ENCODE measurements at places on chromosomes 7 and 10.

GRCh38 chr10:28410420-28411135 lies 107.7 kb upstream of the MPP7 start:
- no peak for DNase-seq

DNA sequence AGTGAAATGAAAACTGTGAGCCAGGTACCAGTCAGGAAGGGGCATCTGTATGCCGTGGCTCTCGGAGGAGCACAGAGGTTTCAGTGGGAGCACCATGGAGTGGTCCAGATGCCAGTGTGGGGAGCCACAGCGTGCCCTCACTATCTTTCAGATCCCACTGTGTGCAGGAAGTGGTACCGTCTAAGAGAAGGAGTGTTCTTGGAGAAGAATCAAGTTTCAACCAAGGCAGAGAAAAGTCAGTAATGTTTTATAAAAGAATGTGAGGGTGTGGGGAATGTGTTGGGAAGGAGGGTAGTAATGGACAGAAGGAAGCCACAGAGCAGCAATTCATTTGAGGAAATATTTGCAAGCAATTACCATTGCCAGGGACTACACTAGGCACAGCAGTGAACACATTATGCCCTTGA lies 35.6 kb downstream of the PRKAR2B start:
- no peak for DNase-seq

- no peak for DNase-seq
These were observed 619 bp downstream of the EXOC4 start for GRCh38 chr7:133253519-133253875.

GRCh38 chr7:142516038-142516501 lies 233.2 kb upstream of the PRSS1 start:
- DNase-seq: peak; percentile 27

GRCh38 chr10:133326745-133327650 lies 9.7 kb downstream of the CALY start:
- no peak for DNase-seq

DNA sequence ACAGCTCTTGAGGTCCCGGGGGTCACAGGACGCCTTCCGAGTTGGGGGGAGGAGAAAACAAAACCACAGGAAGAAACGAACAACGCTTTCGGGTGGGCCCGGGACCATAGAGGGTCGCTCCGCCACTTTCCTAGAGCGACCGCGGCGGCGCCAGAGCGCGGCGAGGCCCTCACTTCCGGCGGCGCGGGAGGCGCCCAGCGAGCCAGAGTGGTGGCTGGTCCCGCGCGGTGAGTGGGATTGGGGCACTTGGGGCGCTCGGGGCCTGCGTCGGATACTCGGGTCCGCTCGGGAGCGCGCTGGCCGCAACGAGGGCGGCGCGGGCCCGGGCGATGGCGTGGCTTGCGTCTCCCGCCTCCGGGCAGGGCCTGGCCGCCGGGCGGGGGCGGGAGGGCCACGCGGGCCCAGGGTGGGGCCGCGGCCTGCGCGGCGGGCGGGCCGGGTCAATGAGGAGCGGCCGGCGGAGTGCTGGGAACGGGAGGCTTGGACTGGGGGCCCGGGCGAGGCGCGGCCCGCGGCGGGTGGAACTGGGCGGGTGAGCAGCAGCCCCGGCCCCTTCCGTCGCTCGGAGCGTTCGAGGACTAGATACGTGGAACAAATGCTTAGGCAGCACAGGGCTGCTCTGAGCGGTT lies at the start of gene ZNF22:
ZNF22 (plus strand) TSS at position 172 of the 629 bp plus-strand sequence. CDS start 2,446 bp downstream, outside the sequence.
- peak; percentile 81 for DNase-seq

- DNase-seq: no peak
These were observed 41.7 kb downstream of the ZWINT start for GRCh38 chr10:56319386-56319785.

GRCh38 chr7:115679976-115680375 lies 350.6 kb downstream of the TFEC start:
- no peak for DNase-seq

DNA sequence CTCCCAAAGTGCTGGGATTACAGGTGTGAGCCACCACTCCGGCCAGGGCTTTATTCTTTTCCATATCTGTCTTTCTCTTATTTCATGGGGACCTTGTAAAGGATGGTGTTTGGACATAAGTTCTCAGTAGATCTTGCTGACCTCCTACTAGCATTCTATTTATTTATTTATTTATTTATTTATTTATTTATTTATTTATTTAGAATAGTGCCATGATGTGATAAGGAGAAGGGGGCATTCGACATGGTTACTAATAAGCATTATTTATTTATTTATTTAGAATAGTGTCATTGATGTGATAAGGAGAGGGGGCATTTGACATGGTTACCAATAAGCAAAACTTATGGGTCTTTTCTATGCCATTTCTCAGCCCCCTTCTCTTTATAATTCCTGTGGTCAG lies 176.9 kb downstream of the LRRC4 start:
- no peak for DNase-seq

DNA sequence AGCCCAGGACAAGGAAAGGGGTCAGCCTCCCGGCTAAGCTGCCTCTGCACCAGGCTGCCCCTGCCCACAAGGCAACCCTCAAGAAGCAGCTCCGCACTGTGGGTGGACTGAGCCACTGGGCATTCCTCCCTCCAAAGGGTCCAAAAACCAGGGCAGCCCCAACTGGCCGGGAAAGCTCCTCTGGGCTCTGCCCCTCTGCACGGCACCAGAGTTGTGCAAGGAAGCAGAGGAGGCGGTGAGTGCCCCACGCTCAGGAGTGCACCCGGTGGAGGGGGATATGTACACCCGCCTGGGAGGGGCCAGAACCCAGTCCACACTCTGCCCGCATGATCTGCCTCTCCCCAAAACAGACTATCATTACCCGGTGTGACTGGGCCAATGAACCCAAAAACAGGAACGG lies 43.8 kb downstream of the PTPRN2 start:
- DNase-seq: no peak

GRCh38 chr7:100008525-100008924 lies 6.9 kb upstream of the ZKSCAN1 start:
- no peak for DNase-seq

DNA sequence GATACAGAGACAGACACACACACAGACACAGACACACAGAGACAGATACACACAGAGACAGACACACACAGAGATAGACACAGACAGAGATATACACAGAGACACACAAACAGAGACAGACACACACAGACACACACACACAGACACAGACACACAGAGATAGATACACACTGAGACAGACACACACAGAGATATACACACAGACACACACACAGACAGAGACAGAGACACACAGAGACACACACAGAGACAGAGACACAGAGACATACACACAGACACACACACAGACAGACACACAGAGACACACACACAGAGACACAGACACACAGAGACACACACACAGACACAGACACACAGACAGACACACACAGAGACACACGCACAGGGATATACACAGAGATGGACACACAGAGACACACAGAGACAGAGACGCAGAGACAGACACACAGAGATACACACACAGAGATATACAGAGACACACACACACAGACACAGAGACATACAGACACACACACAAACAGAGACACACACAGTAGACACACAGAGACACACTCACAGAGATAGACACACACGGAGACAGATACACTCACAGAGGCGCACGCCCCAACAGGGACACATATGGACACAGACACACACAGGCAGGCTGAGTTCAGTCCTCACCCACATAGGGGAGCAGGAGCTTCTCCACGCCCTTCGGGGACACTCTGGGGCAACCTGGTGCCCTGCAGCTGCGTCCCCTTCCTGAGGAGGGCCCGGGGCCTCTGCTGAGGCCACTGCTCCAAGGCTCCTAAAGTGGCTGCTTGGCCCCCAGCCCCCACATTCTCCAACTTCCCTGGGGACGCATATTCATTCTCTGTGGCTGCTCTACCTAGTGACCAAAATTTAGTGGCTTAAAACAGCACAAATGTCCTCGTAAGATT lies 10.3 kb upstream of the PPP2R2D start:
- DNase-seq: no peak

- DNase-seq: no peak
These were observed 74.7 kb upstream of the FZD8 start for GRCh38 chr10:35716776-35717175.

DNA sequence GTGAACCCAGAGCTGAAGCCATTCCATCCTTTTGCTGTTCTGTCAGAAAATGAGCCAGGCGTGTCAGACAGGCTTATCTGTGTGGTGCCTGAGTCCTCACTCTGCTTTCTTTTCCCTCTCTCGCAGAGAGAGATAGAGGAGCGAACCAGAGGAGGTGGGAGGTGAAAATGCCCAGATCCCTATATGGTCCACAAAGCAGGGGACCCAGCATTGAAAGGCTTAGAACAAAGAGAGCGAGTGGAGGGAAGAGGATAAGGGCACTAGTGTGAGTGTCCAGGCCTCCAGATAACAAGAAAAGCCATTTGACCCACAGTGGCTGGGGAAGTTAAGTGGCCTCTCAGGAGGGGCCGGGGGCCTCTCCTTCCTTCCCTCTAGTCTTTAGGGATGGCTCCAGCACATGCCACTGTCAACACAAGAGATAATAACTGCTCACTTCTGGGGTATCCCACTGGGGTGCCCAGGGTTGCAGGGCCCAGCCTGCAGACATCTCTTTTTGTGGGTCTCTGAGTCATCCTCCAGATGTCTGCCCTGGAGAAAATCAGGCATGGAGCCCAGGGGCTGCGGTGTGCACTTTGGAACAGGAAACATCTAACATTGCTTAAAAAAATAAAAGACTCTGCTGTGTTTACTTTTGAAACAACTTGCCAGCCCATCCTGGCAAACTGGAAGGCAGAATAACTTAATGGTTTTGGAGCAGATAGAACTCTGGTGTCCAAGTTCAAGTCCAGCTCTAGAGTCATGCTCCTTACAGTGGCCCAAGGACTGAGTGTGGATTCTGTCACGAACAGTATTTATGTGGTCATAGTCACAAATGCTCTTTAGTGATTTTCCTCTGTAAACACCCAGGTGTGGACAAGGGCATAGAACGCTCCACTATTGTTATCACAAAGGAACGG lies 189.5 kb downstream of the CXCL12 start:
- DNase-seq: no peak

DNA sequence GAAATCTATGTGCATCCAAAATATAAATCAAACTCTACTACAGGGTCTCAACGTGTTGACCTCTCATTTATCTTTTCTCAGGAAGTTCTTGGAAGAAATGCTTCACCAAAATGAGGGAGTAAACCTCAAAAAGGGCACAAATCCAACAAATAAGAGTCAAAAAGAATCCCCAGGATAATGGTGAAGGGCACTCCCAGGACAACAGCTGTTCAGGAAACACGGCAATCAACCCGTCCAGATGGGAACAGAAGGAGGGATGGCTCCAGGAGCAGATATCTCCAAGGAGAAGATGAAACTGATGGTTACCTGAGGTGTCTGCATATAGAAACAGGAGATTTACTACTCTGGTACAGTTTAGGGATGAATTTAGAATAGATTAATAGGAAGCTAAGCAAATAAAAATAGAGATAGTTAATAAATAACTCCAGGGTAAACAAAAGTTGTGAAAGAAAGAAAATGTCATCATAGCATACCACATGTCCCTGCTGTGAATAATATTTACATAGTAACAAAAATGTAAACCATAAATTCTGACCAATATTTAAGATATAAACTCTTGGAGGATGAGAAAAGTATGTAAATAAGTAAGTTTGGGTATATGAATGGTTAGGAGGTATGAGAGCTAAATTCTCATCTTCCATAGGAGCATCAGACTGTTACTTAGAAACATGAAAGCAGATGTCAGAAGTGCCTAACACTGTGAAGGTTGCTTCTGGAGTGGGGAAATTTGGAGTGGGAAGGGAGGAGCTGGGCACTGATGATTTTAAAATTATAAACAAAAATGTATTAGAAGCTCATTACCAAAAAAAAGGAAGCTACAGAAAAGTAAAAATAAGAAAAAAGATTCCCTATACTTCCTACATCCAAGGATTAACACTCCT lies 237.5 kb upstream of the HPS1 start:
- no peak for DNase-seq

- no peak for DNase-seq
These were observed 203.6 kb downstream of the ZNF365 start for GRCh38 chr10:62577666-62578291.

DNA sequence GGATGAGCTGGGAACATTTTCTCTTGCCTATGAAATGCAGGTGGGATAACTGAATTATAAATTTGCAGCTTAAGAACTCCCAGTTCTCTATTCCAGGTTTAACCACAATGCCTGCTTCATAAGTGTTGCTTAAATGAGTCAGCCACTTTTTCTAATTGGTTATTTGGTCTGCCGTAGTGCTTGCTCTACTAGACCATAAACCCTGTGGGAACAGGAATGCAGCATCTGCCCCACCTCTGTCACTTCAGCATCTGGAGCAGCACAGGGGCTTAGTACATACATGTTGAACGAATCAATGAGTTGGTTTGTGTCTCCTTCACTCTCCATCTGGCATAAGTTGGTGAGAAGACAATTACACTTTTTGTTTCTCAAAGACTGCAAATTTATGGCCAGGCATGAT lies 95.2 kb upstream of the PTER start:
- no peak for DNase-seq

GRCh38 chr10:16886031-16886430 lies 68.8 kb upstream of the RSU1 start:
- DNase-seq: no peak

DNA sequence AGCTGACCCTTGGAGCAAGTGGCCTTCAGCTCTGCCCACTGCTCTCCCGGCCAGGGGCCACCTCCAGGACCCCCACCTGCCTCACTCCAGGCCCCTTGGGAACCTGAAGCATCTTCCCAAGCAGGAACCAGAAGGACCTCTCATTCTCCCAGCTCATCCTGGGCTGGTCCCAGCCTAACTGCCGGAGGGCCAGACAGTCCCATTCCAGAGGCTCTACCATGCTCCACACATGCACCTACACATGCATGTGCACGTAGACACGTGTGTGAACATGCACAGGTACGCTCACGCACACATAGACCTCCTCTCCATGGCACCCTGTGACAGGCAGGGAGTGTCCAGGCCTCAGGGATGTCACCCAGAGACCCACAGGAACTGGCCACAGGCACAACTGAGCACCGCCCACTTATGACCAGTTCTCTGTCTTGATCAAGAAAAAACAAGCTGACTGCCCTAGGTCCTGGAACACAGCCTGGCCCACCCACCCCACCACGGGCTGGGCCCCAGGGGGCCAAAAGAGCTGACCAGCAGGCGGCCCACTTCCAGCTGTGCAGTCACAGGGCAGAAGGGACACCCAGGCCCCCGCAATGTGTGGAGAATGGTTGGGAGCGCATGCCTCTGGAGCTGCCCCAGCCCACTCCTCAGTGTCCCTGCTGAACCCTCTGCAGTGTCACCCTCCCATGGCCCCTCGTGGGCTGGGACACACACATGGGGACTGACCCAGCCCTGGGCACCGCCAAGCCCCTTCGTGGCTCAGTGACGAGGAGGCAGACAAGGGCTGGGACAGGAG lies 43.4 kb downstream of the CAMK2B start:
- DNase-seq: no peak

DNA sequence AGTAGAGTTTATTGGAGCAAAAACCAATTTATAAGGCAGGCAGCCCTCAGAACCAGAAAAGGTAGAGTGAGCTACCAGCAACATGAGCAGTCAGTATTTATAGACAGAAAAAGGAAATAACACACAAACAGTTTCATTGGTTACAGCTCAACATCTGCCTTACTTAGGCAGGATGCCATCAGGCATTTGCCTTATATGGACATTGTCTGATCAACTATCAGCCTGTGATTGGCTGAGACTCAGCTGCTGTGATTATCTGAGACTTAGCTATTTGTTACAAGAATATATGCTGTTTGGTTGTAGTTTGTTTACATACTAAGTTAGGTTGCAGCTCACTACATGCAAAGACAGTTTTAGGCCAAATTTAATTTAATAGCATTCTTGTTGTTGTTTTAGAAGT lies 60.4 kb upstream of the CDK1 start:
- DNase-seq: no peak
